ENCODE measurements at places on chromosomes 5 and 9.

GRCh38 chr9:5364294-5365024 is 24.8 kb upstream of the RLN1 start:
- DNase-seq = peak; percentile 79

GRCh38 chr9:678897-679296 is 162.6 kb upstream of the DMRT1 start:
- no peak for DNase-seq

DNA sequence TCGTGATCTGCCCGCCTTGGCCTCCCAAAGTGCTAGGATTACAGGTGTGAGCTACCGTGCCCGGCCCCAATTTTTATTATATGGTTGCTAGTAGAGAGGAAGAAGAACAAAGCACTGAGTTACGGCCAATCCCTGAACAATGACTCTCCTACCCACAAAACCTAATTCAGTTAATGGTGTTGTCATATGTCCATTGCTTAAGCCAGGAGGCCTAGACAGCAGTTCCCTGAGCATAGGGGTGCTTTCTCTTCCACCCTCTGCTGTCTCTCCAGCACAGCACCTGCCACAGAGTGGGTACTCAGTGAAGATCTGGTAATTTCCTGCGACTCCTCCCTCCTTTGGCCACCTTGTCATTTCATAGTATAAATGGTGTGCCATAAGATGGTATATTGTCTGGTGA is 21.4 kb upstream of the LTC4S start:
- no peak for DNase-seq

GRCh38 chr5:170095646-170096045 is 10.1 kb upstream of the FOXI1 start:
- no peak for DNase-seq

- no peak for DNase-seq
These were observed 57.6 kb downstream of the OTULIN start for GRCh38 chr5:14721990-14722656.

- peak; percentile 55 for DNase-seq
These were observed 32.5 kb downstream of the FAM240B start for GRCh38 chr9:38687389-38687842.

DNA sequence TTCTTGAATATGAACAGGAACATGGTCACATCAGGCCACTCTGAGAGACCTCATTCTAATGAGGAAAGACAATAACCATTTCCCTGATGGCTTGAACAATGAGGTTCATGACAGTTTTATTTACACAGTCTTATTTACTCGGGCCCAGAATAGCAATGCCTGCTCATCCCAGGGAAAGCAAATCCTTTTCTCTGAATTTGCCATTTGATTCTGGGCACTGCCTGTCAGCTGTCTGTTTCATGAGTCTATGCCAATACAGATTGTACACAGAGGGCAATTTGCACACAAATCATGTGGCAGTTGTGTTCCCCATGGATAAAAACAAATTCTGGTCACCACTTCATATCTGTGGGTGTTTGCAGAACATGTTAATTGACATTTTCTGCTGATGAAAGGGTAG is 492.5 kb downstream of the ACTL7B start:
- DNase-seq = no peak

DNA sequence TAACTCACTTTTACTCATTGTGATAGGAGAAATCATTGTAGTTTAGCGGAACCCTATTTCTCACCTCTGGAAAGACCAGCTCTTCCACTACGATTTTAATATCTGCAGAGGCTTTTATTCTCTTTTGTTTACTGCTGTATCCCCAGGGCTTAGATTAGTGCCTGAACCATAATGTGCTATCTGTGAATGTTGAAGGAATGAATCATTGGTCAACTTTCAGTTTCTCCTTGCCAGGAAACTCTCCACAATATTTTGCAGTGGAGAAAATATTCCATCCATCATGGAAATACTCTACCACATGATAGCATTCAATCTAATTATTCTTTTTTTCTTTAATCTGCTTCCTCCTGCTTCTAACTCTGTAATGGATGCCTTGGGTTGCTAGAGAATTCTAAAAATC is 263.5 kb upstream of the PTPRD start:
- DNase-seq = no peak

Data from activated CD4-positive, alpha-beta T cell treated with anti-CD3 and anti-CD28 coated beads, Interleukin-10, Interleukin-2, amounts not matched to agents 100 ng/mL and 50 ng/mL, durations not matched to agents 16 hours and 8 hours (primary cell).